ENCODE measurements at places on chromosomes 16 and 17. TPM values are rescaled to one million over a fixed set of nuclear protein-coding genes. Genes with fewer than 3 reads are reported as not detected.

DNA sequence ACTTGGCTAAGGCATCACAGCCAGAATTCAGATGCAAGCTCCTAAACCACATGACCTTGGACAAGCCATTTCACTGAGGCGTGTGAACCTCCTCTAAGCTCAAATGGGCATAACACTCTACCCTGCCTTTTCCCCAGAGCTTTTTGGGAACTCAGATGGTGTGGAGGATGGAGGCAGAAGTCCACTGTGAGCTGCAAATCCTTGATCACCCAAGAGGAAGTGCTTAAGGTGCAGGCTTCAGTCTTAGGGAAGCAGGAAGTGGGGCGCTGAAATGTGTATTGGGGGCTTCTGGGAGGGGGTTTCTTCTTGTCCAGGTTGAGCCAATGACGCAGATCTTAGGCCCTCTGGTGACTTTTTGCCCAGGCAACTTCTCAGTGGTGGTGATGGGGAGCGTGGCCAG lies 12.9 kb downstream of the CIITA start:
- DNase-seq, result no peak

DNA sequence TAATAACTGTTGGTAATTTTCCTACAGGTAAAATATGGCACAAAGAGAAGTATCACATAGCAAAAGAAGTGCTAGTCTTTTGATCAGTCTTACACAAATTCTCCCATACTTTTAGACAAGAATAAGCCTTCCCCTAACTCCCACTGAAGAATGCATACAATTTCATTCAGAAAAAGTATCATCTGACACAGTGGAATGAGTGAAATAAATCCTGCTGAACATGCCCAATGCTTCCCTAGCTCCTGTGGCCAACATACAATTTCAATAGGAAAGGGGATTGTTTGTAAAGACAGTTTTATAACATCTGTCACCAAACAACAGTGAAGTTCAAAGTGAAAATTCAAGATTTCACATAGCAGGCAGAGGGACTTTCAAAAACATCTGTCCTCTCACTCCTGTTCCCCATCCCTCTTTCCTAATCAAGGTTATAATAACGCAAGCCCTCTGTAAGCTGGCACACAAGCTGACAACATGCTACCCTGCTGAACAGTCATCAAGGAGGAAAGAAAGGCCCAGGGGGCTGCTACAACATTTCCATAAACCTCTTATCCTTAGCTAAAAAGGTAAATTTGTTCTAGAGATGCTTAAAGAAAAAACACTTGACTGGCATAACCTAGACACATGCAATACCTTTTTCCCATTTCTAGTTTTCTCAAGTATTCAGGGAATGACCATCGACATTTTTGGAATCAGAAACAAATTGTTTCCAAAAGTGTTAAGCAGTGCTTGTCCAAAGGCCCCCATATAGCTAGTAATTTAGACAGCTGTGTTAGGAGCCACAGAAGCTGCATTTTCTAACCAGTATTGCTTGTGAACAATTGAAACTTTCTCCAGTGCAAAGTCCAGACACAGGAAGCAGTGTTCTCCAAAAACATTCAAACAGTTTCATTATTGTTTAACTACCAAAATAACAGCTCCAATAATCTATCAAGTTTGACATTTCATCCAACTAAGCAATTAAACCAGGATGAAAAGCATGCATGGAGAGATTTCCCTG lies 11.5 kb upstream of the RFFL start:
- no peak for DNase-seq

Gene TBC1D3K
- not detected for total RNA-seq

DNA sequence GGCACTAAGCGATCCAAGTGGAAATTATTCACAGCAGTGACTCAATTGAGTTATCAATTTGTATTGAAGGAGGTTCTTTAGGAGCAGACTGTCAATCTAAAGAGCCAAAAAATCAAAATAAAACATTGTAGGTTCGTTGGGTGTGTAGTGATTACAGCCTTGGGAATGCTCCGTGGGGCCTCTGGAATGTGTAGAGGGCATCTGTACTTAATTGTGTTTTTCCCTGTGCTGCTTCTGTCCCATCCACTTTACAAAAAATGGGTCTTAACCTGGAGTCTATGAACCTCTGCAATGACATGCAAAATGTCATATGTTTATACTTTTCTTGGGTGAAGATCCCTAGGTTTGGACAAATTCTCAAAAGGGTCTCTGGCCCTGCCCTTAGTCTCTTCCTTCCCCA lies 215.1 kb downstream of the CCDC182 start:
- no peak for DNase-seq

GRCh38 chr17:71287071-71287823 lies 833.6 kb upstream of the SOX9 start:
- no peak for DNase-seq

DNA sequence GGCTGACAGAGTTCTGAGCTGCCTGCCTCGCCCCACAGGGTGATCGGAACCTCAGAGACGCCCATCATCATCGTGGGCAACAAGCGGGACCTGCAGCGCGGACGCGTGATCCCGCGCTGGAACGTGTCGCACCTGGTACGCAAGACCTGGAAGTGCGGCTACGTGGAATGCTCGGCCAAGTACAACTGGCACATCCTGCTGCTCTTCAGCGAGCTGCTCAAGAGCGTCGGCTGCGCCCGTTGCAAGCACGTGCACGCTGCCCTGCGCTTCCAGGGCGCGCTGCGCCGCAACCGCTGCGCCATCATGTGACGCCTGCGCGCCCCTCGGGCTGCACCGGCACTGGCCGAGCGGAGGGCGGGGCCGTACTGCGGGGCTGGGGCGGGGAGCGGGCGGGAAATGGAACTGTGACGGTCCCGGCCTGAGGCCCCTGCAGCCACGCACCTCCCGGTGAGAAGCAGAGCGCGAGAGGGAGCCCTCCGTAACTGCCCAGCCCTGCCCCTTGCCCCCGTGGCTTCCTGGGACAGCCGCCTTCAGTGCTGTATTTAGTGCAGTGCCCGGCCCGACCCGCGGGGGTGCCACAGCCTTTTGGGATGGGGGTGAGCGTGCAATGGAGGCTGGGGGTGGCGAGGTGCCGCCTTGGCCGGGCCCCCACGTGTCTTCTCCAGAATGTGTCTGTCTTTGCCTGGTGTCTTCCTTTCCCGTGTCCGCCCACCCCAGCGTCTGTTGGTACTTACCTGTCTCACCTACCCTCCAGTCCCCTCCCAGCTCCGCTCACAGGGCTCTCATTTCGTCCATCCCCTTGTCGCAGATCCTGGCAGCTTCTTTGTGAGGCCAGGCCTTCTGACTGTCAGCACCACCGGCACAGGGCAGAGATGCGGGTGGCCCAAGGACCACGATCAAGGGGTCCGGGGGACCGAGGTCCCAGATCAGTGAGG lies 9.8 kb downstream of the RASL10B start:
- no peak for DNase-seq

GRCh38 chr17:80902197-80902962 lies 89.3 kb upstream of the CHMP6 start:
- no peak for DNase-seq

Measured in body of pancreas (tissue), 4 donors.